ENCODE measurements at places on chromosomes 13 and 19.
A peak's percentile ranks its signal among the peaks of the same experiment; 100 is the strongest.

GRCh38 chr13:76216729-76217128 lies 580.6 kb downstream of the LMO7 start:
- DNase-seq = no peak

DNA sequence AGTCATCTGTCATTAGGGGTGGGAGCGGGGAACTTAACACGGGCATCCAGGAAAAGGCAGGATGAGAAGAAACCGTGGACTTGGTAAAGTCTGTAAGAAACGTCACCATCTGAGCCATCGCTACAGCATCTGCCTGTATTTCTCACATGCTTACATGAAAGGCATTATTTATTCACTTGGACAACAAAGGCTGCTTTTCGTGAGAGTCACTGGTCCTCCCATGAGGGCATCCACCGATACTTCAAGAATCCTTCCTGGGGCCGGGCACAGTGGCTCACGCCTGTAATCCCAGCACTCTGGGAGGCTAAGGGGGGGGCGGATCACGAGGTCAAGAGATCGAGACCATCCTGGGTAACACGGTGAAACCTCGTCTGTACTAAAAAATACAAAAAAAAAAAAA lies 16.1 kb downstream of the ZNF446 start:
- DNase-seq = no peak

DNA sequence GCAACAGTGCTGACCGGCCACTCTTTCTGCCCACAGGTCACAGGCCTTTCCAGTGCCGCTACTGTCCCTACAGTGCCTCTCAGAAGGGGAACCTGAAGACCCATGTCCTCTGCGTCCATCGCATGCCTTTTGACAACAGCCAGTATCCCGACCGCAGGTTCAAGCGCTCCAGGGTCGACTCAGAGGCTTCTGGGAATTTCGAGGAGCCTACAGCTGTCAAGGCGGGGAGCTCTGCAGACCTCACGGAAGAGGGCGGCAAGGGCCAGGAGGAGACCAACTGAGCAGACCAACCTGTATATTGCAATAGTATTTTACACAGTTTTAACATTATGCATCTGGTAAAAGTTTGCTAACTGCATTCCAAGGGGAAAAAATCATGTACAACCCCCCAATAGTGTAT lies 338.5 kb downstream of the ZNF536 start:
- DNase-seq = no peak

DNA sequence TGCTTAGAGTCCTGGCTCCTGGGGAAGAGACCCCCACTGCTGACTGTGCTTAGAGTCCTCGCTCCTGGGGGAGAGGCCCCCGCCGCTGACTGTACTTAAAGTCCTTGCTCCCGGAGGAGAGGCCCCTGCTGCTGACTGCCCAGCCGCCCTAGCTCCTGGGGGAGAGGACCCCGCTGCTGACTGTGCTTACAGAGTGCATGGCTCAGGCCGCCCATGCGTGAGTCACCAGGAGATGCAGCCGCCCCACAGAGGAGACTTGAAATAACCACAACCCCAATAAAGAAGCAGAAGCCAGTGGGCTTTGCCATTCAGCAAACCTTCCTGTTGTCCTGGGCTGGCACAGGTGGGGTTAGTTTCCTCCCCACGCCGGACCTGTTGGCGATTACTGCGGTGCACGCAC lies 79.2 kb upstream of the C13orf46 start:
- DNase-seq = no peak

- DNase-seq = no peak
Measured at GRCh38 chr19:55866521-55866920, 30.2 kb downstream of the NLRP4 start.

DNA sequence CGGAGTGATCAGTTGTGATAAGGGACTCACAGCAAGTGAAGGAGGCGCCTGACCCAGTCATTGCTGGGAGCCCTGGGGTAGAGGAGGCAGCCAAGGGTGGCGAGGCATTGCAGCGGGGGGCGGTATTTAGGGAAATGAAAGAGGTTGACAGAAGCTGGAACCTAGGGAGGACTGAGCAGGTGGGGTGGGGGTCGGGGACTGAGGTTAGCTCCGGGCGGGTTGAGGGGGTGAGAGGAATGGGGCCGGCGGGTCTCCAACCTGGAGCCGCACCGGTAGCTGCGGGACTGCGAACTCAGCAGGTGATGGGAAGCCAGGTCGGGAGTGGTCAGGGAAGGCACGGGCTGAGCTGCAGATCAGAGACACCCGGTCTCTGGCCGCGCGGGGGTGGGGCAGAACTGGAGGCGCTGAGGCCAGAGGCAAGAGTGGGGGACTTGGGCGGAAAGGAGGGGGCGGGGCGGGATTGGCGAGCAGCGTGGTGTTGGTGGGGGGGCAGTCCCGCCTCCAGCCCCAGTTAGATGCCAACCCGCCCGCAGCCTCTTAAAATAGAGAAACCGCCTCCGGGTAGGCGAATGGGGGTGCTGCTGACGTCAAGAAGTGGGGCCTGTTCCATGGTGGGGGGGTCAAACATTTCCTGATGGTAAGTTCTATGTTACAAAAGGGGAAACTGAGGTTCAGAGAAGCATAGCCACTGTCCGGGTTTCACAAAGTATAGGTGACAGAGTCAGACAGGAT lies 1.5 kb downstream of the MAST3 start:
- peak; percentile 55 for DNase-seq

GRCh38 chr19:7250057-7250596 lies 44.1 kb downstream of the INSR start:
- DNase-seq = no peak

DNA sequence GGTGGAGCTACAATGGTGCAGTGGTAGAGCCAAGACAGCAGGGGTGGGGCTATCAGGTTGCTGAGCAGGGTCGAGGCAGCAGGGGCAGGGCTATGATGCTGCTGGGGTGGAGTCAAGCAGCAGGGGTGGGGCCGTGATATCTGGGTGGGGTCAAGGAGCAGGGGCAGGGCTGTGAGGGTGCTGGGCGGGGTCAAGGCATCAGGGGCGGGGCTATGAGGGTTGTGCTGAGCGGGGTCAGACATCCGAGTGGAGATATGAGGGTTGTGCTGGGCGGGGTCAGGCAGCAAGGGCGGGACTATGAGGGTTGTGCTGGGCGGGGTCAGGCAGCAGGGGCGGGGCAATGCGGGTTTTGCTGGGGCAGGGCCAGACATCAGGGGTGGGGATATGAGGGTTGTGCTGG lies 14.7 kb downstream of the HCN2 start:
- peak; percentile 40 for DNase-seq

- no peak for DNase-seq
Measured at GRCh38 chr19:58561373-58562121, 3.1 kb upstream of the UBE2M start.

Measured in CD4-positive, alpha-beta T cell treated with Interleukin-10 for 1 hour (primary cell).